Activated CD4-positive, CD25-positive, alpha-beta regulatory T cell treated with anti-CD3 and anti-CD28 coated beads, Interleukin-2, amount 50 U/mL, for 16 hours (primary cell): ENCODE measurements at places on chromosomes 7 and 10.

GRCh38 chr7:8295638-8296361 is 33.8 kb upstream of the ICA1 start:
- DNase-seq, result peak; percentile 4

DNA sequence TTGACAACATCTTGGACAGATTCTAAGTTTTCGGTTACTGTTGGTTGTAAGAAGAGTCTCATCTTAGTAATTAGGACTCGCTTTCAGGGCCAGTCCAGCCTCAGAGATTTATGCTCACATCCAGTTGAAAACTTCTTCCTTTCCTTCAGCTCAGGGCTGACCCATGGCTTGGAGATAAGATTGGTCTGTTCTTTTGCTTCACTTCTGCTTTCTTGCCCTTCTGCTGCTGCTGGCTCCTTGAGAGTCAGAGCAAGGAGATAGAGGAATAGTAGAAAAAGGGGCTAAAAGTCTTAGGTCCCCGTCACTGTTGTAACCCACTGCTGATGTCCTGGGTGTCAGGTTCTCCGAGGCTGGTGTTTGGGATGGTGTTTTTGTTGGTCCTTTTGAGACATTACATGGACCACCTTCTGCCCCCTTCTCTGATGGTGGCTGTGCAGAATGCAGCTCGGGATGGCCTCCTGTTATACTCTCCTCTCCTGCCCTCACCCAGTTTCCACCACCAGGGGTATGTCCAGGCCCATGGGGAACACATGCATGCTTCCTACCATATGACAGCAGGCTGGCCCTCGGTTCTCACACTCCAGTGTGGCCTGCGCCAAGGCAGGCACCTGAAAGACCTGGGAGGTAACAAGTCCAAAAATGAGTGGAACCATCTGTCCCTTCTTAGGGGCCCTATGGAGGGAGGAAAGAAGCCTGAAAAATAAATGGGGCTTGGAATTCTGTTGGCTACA is 67.8 kb upstream of the PCBD1 start:
- DNase-seq, result no peak

- DNase-seq, result no peak
Measured at GRCh38 chr7:50156706-50157105, 63.7 kb upstream of the ZPBP start.

- DNase-seq, result no peak
Measured at GRCh38 chr10:62617652-62618051, 186.9 kb upstream of the ADO start.

DNA sequence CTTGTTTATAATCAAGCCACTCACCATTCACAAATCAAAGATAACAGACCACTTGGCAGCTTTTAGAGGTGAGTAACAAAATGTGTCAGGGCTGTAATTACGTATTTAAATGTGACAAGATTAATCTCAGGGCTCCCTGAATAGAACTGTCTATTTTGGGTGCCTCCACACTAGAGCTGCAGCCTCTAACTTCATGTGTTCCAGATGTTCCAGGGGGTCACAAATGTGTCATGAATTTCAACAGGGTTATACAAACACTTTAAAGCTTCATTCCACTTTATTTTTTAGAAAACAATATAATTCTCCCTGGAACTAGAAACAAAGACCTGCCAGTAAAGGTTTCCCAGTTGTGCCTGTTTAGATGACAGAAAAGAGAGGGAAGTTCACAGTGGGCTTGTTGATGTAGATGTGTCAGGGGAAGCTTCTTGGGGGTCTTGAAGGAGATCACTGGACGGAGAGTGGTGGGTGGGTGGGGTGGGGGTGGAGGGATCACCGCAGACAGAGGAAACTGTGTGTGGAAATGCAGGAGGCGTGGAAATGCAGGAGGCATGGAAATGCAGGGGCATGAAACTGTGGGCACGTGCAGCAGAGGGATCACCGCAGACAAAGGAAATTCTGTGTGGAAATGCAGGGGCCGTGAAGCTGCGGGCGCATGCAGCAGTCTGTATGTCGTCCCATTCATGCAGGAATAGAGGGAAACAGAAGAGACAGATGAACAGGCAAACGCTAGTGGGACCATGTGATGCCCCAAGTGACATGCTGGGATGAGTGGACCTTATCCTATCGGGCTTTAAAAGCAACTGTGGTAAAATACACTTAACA is 42.0 kb upstream of the TRIL start:
- DNase-seq, result no peak
